ENCODE measurements at places on chromosomes 1 and 21. TPM values are rescaled to one million over a fixed set of nuclear protein-coding genes. Genes with fewer than 3 reads are reported as not detected.

PGLYRP3 gene
- polyA plus RNA-seq, result not detected

DNA sequence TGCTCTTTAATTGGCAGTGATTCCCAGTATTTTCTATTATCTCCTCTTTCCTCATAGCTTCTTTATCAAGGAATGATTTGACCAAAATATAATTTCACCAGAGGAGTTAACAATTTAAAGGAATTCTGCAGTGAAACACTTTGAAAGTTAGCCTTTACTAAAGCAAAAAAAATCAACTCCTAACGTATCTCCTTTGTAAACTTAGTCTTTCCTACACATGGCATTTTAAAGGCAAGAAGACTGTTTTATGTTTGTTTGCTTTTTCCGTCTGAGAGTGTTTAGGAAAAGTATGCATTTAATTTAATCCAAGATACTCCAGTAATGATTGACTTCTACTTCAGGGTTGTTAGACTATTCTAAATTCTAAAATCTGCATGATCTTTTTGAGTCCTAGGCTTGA lies 15.9 kb downstream of the ATP6V1G3 start:
- DNase-seq, result no peak

SV2A gene
- 17.8 TPM for polyA plus RNA-seq

DNA sequence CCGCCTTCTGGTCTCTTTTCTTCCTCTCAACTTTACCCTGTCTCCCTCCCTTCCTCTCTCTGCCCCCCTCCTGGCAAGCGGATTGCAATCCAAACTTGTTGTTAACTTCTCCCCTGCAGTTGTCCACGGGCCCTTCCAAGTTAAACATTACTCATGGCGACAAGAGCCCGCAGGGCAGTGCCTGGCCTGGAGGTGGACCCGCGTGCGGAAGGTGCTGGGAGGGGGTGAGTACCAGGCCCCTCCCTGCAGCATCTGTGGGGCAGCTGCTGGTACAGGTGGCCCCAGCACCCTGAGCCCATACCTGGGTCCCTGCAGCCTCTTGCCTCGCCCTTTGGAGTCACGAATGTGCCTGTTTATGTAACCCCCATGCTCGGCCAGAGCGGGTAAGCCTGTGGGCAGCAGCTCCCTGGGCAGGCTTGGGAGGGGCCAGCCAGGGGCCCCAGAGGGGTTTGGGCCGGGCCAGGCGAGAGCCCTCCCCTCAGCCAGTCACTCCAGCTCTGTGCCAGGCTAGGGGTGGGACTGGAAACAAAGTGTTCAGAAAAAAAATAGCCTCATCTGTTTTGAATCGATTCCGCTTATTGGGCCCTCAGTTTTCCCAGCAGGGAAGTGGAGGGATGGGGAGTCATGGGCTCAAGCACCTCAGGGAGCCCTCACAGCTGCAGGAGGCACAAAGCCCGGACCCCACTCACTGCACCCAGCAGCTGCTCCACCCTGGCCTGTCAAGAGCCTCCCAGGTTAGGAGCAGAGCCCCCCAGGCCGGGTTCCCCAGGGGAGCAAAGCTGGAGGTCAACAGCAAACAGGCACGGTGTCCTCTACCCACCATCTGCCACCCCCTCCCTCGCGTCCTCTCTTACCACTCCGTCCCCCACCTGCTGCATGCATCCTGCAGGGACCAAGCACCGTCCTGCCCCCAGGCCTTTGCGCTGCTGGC lies 14.0 kb upstream of the FAAP20 start:
- DNase-seq, result no peak

- DNase-seq, result no peak
These were observed 10.7 kb upstream of the GPR25 start for GRCh38 chr1:200861937-200862647.
